Myometrial cell (primary cell): ENCODE measurements at places on chromosomes 1 and 21. TPM values are rescaled to one million over a fixed set of nuclear protein-coding genes. Genes with fewer than 3 reads are reported as not detected.

The FCN3 gene
- not detected in 2 replicates for total RNA-seq

The SLC5A3 gene
- 8.9 and 11.5 TPM in 2 replicates for total RNA-seq

The C1orf56 gene
- 1.9 and 2.6 TPM in 2 replicates for total RNA-seq

The ASCL5 gene
- not detected in 2 replicates for total RNA-seq

The FCMR gene
- 1.2 TPM in 1 of 2 replicates, not detected in the other for total RNA-seq

The ERICH3 gene
- not detected in 2 replicates for total RNA-seq

The GUCA2A gene
- total RNA-seq = not detected in 2 replicates

The NT5C1A gene
- not detected in 2 replicates for total RNA-seq

The SYT6 gene
- not detected in 2 replicates for total RNA-seq

The ZNF697 gene
- 7.8 and 11.2 TPM in 2 replicates for total RNA-seq

The NFASC gene
- not detected in 2 replicates for total RNA-seq

The KCNN3 gene
- not detected in 2 replicates for total RNA-seq

The FNBP1L gene
- total RNA-seq = 8.1 and 8.5 TPM in 2 replicates

The CAPN9 gene
- not detected in 2 replicates for total RNA-seq

The CTSE gene
- total RNA-seq = 0.18 TPM in 1 of 2 replicates, not detected in the other

The CLSTN1 gene
- total RNA-seq = 68.6 and 76.7 TPM in 2 replicates

The FCRL6 gene
- total RNA-seq = not detected in 2 replicates

The PIGV gene
- total RNA-seq = 15.2 and 26.5 TPM in 2 replicates

The LENEP gene
- total RNA-seq = not detected in 2 replicates

The ABCA4 gene
- under 0.01 TPM in 2 replicates for total RNA-seq

The KCNE2 gene
- not detected in 2 replicates for total RNA-seq

The TPRG1L gene
- 14.7 and 20.2 TPM in 2 replicates for total RNA-seq

The SELENBP1 gene
- total RNA-seq = 49.6 and 53.0 TPM in 2 replicates

The TGFB2 gene
- total RNA-seq = 2.3 and 3.0 TPM in 2 replicates

The F3 gene
- 26.9 and 36.0 TPM in 2 replicates for total RNA-seq

The LCE3E gene
- total RNA-seq = not detected in 2 replicates

The MDM4 gene
- total RNA-seq = 3.2 and 7.6 TPM in 2 replicates

The NBPF9 gene
- 9.8 and 12.6 TPM in 2 replicates for total RNA-seq

The IL20 gene
- not detected in 2 replicates for total RNA-seq

The ELAVL4 gene
- total RNA-seq = not detected in 2 replicates

The CCDC181 gene
- 0.86 and 1.1 TPM in 2 replicates for total RNA-seq

The NUDT17 gene
- 7.3 and 10.1 TPM in 2 replicates for total RNA-seq

The NBPF20 gene
- 0.58 and 1.6 TPM in 2 replicates for total RNA-seq

The NOTCH2 gene
- 81.3 and 95.2 TPM in 2 replicates for total RNA-seq

The F13B gene
- total RNA-seq = not detected in 2 replicates

The FBLIM1 gene
- 80.5 and 94.0 TPM in 2 replicates for total RNA-seq

The WDR77 gene
- total RNA-seq = 44.7 and 63.7 TPM in 2 replicates

The WDR64 gene
- not detected in 2 replicates for total RNA-seq

The RWDD3 gene
- total RNA-seq = 11.5 and 15.6 TPM in 2 replicates

The BCL2L15 gene
- not detected in 2 replicates for total RNA-seq

The CFHR5 gene
- total RNA-seq = not detected in 2 replicates

The SYCP1 gene
- total RNA-seq = not detected in 2 replicates

The MNDA gene
- not detected in 2 replicates for total RNA-seq

The CLIC6 gene
- total RNA-seq = not detected in 2 replicates

The NOS1AP gene
- total RNA-seq = 0.18 and 0.29 TPM in 2 replicates

The RAP1GAP gene
- not detected in 2 replicates for total RNA-seq

The PDC gene
- total RNA-seq = not detected in 2 replicates

The FASLG gene
- not detected in 2 replicates for total RNA-seq

The ALPL gene
- 0.29 and 6.4 TPM in 2 replicates for total RNA-seq

The HCN3 gene
- total RNA-seq = under 0.01 and 1.2 TPM in 2 replicates
